ENCODE measurements at places on chromosomes 5 and 9.

DNA sequence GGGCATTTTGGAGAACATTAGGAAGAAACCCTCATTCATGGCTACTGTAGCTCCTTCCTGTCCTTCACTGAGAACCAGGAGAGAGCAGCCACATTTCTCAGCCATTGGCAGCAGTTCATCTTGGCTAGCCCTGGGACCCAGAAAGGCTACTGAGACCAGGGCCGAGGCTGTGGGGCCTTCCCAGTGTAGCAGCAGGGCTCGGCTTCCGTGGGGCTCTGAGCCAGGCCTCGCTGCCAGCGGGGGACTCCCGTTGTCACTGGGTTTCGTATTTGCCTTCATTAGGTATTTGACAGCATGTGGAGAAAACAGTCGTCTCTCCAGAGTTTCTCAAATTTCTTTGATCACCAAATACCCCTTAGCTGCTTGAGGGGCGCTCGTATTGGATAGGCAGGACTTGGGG lies 37.3 kb upstream of the PRDM12 start:
- DNase-seq, result no peak

DNA sequence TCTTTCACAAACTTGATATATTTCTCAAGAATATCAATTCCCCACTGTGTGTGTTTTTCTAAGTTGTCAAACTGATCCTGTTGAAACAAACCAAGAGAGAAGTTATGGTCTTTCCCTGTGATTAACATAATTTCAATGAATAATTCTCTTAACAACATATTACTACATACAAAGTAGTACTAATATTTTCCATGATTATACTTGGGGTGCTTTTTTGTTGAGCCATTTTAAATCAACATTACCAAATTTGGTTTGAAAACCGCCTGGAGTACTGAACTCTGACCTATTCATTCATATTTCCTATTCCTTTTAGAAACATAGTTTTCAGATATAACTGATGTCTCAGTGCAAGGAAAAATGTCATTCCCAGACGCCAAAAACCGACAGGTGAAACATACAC lies 48.1 kb downstream of the FNBP1 start:
- no peak for DNase-seq

GRCh38 chr5:50445296-50445949 lies 4.3 kb upstream of the EMB start:
- DNase-seq, result no peak

DNA sequence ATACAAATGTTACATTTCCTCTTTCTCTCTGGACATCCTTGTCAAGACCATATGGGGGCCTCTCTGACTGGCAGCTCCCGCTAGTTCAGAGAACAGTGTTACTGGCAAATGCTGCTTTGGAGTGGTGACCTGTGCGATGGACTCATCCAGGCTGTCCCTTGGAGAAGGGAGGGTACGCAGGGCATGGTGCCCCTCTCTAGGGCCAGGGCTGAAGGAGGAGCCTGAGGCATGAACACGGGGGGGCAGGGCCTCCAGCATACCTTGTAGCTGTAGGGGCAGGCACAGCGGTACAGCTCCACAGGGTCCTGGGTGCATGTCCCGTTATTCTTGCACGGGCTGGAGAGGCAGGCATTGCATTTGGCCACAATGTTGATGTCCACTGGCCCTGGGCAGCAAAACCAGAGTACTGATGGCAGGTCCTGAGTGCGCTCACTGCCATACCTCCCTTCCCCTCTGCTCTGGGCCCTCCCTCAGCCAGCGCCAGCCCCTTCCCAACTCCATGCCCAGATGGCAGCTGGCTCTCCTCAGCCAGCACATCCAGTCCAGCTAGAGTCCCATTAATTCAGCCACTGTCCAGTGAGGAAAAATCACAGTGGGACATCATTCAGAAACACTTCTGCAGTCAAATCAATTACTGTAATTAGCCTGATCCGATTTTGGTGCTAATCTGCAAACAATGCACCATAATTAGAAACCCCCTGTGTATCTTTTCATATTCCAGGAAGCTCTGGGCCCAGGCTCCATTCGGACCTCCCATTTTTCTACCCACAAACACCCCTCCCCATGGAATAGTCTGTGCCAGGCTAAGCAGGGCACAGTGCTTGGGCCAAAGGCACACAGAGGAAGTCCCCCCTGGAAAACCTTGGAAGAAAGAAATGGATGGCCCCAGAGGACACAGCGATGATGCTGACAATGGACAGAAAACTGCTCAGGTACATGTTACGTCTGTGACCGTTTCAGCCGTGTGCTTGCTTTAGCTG lies 128.8 kb upstream of the PANK3 start:
- no peak for DNase-seq

DNA sequence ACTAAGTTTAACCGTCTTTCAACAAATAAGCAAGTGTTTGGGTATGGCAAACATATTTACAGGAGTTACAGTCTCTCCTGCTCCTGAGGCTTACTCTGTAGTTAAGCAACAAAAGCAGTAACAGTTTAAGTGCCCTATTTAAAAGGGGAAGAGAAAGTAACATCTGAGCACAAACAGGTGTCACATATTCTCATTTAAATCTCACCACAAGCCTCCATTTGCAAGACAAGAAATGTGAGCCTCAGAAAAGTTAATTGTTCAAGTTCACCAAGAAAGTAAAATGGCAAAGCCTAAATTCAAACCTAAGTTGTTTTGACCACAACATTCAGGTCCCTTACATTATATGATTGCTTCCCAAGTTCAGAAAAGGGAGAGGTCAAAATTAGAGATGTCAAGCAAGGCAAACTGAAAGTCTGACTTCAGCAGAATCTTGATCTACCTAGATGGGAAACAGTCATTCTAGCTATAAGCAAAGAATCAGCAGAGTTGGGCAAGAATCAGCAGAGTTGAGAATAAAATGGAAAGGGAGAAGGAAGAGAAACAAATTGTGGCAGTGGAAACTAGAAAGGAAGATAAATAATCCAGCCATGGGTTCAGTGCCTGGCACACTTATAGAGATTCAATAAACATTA lies 93.4 kb downstream of the STRBP start:
- no peak for DNase-seq

DNA sequence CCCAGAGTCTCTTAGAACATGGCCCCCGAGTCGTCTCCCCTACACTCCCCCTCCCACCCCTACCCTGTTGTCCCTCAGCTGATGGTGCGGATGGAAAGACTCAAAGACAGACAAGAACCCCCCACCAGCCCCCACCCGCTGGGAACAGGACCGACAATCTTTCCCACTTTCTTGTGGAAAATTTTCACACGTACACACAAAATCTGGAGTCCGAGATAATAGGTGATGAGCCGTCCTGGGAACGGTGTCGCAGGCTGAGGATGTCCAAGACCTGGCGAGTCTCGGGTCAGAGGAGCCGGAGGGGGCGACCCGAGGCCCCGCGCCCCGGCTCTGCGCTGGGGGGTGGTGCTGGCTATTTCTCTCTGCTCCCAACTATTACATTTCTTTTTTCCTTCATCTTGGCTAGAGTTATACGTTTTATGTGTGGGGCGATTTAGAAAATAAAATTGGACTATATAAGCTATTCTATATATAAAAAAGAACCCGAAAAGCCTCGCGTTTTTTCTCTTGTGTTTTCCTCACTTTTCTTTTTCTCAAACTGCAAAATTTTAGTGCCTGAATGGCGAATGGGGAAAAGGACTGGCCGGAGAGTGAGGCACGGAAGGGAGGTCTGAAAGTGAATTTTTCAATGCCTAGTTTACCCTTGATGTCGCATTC lies 188.8 kb downstream of the MEF2C start:
- no peak for DNase-seq

DNA sequence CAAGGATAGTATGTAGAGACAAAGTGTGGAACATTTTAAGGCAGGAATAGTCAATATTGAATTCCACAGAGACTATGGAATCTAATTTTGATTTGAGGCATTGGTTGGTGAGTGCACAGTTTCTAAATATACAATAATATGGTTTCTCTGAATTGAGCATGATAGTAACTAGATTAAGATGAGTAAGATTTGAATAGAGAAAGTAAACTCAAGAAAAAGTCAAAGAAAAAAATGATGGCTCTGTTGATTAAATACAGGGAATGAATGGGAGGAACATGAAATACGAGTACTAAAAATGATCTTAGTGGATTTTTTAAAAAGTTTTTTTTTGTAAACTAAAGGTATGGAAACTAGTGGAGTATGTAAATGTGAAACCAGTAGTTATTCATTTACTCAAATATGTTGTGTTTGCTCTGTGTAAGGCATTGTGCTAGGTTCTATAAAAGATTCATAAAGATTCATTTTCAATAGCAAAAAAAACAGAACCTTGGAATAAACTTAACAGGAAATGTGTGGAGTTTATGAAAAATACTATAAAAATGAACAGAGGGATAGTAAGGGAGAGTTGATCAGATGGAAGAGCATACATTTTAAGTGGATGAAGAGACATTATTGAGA lies 101.2 kb downstream of the ZCCHC7 start:
- DNase-seq, result no peak

GRCh38 chr5:176542135-176542595 lies 5.0 kb upstream of the RNF44 start:
- DNase-seq, result no peak
